ENCODE measurements at places on chromosomes 2 and 18.

GRCh38 chr2:240463866-240464481 is 28.5 kb downstream of the GPC1 start:
- DNase-seq = no peak

- no peak for DNase-seq
Measured at GRCh38 chr2:16283071-16283850, 342.9 kb downstream of the MYCN start.

- DNase-seq = no peak
Measured at GRCh38 chr2:113886479-113887008, 3.3 kb upstream of the ACTR3 start.

DNA sequence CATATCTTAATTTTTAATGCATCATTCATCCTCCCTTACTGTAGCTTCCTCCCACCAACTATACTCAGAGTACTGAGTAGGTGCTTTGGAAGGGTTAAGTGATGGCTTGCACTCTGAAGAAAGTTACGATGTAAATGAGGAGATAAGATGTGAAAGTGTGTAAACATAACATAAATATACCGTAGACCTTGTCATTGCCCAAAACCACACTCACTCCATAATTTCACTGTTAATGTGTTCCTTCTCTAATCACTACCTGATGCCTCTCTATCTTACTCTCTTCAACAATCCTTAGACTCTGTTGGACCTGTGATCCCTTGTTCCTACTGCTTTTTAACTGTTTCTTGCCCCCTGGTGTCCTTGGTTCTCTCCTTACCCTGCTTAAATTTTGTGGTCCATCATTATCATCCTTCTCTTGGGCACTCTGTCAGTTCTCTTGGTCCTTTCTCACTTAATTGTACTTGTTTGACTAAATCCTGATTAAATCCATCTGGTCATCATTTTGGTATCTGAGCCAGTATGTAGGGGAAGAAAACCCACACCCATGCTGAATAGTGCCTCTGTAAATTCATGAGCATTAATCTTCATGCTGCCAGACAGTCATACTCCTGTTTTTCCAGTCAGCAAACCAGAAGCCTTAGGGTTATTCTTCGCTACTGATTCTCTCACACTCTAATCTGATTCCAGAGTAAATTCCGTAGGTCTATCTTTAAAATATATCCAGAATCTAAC is 45.0 kb downstream of the PMS1 start:
- DNase-seq = no peak

DNA sequence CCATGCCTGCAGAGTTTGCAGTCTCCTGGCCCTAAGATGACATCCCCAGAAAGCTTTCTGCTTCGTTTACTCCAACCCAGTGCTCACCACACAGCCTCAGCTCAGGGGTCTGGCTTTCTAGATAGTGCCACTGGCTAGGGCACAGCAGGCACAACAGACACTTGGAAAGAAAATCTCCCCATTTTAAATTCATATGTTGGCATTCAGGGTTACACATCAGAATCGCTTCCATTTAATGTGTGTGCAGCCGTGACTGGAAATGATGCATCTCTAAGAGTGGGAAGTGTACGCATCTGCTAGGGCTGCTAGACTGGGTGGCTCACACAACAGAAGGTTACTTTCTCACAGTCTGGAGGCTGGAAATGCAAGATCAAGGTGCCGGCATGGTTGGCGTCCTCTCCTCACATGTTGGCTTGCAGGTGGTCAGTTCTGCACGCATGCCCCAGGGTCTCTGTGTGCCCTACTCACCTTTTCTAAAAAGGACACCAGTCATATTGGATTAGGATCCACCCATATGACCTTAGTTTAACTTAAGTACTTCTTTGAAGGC is 329.4 kb upstream of the RAB12 start:
- DNase-seq = no peak

DNA sequence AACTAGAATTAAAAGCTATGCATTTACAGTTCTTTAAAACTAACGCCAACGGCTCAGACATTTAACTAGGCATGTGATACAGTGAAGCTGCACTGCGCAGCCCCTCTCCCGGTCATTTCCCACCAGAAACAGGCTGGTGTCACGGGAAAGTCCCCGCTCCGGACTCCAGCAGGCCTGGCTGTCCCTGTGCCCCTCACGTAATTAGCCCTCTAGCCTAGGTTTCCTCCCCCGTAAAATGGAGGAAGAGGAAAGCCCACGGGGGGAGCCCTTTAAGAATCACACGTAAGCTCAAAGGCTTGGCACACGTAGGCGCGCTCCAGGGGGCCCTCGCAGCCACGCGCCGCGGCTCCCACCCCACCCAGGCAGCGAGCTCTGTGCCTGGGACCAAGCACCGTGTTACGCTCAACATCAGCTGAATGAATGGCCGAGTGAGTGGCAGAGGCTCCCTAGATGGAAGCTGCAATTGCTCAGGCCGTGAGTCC is 48.0 kb downstream of the KCNIP3 start:
- no peak for DNase-seq

- DNase-seq = no peak
Measured at GRCh38 chr18:28735731-28736130, 558.8 kb upstream of the CDH2 start.

GRCh38 chr2:136351684-136352083 is 233.7 kb upstream of the CXCR4 start:
- no peak for DNase-seq

GRCh38 chr18:62399781-62400308 is 74.7 kb downstream of the TNFRSF11A start:
- DNase-seq = no peak

GRCh38 chr2:159169187-159169586 is 117.3 kb downstream of the WDSUB1 start:
- DNase-seq = no peak

DNA sequence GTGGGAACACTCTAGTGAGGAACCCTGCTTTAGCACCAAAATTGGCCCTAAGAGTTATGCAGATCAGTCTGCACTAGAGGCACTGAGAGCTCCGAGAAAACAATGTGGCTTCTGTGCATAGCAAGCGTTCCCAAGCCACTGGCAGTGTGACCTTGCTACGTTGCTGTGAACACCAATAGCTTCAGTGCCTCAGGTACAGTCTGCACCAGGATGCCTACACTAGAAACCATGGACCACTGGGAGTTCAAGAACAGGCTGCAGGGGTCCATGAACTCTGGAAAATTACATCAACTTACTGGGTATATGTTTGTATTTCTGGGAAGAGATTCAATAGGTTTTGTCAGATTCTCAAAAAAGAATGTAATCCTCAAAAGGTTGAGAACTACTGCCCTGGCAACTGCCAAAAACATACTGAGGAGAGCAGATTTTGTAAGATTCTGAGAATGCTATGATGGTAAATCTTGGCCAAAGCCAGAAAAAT is 18.3 kb upstream of the SP3 start:
- no peak for DNase-seq

GRCh38 chr2:226790011-226790410 is 9.6 kb downstream of the IRS1 start:
- DNase-seq = no peak

DNA sequence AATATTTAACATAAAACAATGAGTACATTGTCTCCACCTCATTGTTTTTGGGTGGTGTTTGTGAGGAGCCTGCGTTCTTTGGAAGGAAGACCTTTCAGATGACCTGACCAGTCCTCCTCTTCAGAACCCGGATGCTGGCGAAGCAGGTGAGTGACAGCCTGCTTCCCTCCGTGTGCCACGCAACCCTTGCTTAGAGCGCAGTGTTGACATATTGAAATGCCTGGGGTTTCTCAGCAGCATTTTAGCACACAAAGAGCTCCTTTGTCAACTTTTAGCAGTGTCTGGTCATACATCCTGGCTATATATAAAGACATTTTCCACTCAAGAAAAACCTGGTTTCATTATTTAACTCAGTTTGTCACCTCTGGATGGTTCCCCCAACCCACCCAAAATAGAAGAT is 335.7 kb upstream of the POU3F3 start:
- DNase-seq = no peak

- no peak for DNase-seq
Measured at GRCh38 chr2:39058101-39058500, 62.8 kb downstream of the SOS1 start.

- no peak for DNase-seq
Measured at GRCh38 chr2:58699411-58699810, 458.3 kb upstream of the FANCL start.

GRCh38 chr2:71419976-71420375 is 33.4 kb upstream of the DYSF start:
- no peak for DNase-seq

DNA sequence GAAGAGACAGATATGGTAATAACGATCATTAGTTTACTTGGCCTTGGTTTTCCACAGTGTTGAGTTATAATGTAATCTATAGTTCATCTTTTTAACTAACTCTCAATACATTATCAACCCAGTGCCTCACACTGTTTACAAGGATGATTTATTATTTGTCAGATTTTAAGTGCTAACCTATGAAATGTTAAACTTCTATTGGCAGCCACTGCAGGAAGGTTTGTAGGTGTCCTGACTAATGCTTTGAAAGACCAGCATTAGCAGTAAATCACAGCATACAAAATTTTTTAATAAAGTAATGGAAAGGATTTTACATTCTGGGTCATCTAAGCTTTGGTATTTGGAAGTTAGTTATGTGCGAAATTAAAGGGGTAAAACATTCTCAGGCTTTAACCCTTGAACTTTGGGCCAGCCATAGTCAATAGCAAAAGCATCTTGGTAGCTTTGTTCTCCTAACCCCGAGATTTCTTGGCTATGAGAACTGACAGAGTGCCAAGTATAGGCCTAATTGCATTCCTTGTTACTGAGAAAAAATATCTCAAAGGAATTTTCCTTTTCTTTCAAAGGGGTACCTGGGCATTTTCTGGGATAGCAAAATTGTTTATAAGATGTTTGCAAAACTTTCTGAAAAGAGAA is 30.6 kb downstream of the SPATS2L start:
- no peak for DNase-seq

DNA sequence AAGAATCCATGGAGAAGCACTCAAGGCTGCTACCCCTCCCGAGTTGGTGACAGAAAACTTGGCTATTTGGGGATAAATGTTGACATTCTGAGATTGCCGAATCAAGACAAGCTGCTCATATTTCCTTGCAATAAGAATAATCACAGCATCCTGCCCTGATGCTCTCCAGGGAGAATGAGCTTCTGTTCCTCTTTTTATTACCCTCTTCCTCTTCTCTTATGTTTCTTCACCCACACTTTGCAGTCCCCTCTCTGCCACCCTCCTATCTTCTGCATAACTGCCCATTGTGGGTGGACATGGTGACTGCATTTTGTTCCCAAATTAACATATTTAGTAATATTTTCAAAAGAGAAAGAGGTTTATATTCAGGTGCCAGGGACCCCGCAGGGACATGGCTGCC is 11.9 kb upstream of the MSGN1 start:
- no peak for DNase-seq

- DNase-seq = no peak
Measured at GRCh38 chr2:219172231-219173154, 2.7 kb upstream of the SLC23A3 start.

GRCh38 chr18:52395146-52395852 is 55.3 kb downstream of the DCC start:
- DNase-seq = no peak

DNA sequence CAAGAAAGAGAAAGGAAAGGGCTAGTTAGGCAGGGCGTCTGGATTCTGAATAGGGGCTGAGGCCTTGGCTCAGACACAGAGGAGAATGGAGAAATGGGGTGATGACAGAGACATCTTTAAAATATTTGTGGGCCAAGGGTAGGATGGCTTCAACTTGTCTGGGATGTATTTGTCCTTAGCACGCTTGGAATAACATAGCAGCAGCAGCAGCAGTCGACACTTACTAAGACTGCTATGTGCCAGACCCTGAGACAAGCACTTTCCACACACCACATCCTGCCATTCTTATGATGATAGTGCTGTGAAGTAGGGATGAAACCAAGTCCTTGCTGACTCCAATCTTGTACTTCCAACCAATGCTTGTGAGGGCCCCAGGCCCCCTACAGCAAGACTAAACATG is 2.6 kb downstream of the IL1RL1 start:
- DNase-seq = no peak

- DNase-seq = no peak
Measured at GRCh38 chr2:98065808-98066207, 21.2 kb upstream of the VWA3B start.

- no peak for DNase-seq
Measured at GRCh38 chr2:183390109-183390508, 265.9 kb downstream of the NUP35 start.

Measured in neuronal stem cell (in vitro differentiated cells).